ENCODE measurements at places on chromosomes 7 and 10. TPM values are rescaled to one million over a fixed set of nuclear protein-coding genes. Genes with fewer than 3 reads are reported as not detected.
A peak's percentile ranks its signal among the peaks of the same experiment; 100 is the strongest.

- H3K4me1 ChIP-seq: no peaks in the 10 kb centered on the region
- H3K27me3 ChIP-seq: no peaks in the 10 kb centered on the region
Measured at GRCh38 chr10:80718024-80718423, 180.3 kb downstream of the SH2D4B start.

- no peak overlapping the region for H3K27ac ChIP-seq
- no peak overlapping the region for H3K4me3 ChIP-seq
- no peaks in the 10 kb centered on the region for H3K36me3 ChIP-seq
- no peaks in the 10 kb centered on the region for H3K27me3 ChIP-seq
- DNase-seq: no peak
Measured at GRCh38 chr10:70317272-70317942, 33.6 kb upstream of the NPFFR1 start.

Gene PTPRZ1
- 74.2 TPM for total RNA-seq

Gene CALY
- total RNA-seq: 2.9 TPM

DNA sequence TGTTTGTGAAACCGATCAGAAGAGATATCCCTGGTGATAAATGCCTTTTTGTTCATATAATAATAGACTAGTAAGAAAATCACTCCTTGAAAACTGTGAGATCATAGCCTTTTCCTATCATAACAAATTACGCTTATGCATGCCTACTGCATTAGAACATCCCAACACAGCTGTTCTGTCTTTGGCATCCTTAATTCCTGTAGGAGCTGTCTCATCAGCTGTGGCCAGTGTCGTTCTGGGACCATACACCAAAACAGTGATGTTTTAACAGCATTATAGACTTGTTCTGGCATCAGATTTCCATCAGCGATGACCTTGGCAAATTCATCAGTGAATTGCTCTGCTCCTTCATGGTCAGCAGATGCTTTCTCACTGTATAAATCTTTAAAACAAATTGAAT is 423.6 kb upstream of the LRGUK start:
- no peak overlapping the region for H3K27ac ChIP-seq
- no peak for DNase-seq
- H3K36me3 ChIP-seq: no peaks in the 10 kb centered on the region

Gene NKX1-2
- total RNA-seq: 15.3 TPM

DNA sequence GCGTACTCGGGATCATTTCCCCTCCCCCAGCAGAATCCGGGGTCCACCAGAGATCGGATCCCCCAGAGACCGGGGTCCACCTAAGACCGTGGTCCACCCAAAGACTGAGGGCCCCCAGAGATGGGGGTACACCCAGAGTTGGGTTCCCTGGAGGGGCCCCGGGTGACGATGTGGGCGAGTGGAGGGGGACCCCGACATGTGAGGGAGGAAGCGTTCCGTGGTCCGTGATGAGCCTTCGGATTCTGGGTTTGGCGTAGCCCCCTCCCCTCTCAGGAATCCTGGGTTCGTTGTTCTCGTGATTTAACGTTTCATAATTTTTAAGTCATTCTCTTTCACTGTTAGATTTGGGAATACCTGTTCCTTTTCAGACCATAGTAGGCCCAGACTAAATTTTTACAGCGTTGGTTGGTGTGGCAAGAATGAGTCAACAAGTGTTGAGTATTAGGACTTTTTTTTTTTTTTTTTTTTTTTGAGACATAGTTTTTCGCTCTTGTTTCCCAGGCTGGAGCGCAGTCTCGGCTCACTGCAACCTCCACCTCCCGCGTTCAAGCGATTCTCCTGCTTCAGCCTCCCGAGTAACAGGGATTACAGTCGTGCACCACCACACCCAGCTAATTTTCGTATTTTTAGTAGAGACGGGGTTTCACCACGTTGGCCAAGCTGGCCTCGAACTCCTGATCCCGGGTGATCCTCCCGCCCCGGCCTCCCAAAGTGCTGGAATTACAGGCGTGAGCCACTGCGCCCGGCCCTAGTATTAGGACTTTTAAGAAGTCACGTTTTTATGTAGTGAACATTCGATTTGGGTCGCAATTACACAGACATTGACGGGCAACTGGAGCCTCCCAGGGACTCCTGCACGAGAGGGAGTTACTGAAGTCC is 672 bp downstream of the GTPBP4 start:
- H3K27ac ChIP-seq: no peak overlapping the region
- H3K36me3 ChIP-seq: peaks cover 44% of the 10 kb centered on the region
- H3K27me3 ChIP-seq: no peaks in the 10 kb centered on the region
- no peaks in the 10 kb centered on the region for H3K4me1 ChIP-seq
- peak overlapping the region; percentile 95 for H3K4me3 ChIP-seq
- DNase-seq: peak; percentile 14

Gene PRKAG2
- 12.3 TPM for total RNA-seq

GRCh38 chr10:132918617-132919373 is 23.6 kb downstream of the CFAP46 start:
- no peak overlapping the region for H3K27ac ChIP-seq
- no peak overlapping the region for H3K4me3 ChIP-seq
- H3K36me3 ChIP-seq: no peaks in the 10 kb centered on the region
- no peak for DNase-seq
- no peaks in the 10 kb centered on the region for H3K4me1 ChIP-seq

DNA sequence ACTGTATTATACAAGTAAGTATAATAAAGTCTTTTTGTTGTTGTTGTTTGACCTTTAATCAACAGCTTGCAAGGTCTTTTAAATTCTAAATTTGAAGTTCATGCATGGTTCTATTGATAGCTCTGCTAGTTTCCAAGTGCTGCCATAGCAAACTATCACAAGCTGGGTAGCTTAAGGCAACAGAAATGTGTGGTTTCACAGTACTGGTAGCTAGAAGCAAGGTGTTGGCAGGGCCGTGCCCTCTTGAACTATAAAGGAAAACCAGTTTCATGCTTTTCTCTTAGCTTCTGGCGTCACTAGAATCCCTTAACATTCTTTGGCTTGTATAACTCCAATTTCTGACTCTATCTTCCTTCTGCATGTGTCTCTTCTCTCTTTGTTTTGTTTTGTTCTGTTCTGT is 1021.9 kb upstream of the AUTS2 start:
- DNase-seq: no peak
- no peak overlapping the region for H3K4me3 ChIP-seq
- no peaks in the 10 kb centered on the region for H3K36me3 ChIP-seq
- H3K27ac ChIP-seq: no peak overlapping the region
- no peaks in the 10 kb centered on the region for H3K27me3 ChIP-seq

DNA sequence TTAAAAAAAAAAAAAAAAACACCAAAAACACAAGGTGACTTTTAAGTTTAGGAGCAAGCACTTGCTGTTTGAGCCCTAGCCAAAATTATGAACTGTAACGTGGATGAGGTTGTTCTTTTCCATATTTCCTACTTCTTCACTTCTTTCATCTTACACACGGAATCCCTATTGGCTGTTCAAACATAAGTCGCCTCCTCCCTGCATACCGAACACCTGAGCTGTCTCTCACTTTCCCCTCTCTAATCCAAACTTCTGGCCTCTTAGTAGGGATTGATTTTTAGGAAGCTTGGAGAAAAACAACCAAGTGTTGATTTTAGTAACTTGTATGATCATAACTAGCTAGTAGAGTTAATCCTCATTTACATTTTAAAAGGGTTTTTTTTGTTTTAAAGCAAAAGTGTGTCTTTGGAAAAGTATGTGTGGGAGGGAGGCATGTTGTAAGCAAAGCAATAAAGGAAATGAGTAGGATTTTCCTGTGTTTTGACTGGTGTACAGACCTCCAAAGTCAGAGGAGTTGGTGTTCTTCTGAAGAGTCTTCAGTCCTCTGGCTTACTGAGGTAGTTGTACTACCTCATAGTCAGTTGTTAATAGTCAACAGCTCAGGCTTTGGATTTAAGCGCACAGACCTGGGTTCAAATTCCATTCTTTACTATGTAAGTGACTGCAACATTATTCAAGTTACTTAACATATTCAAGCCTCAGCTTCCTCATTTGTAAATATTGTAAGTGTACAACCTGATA is 39.3 kb downstream of the RABGEF1 start:
- DNase-seq: no peak
- no peak overlapping the region for H3K27ac ChIP-seq
- H3K4me1 ChIP-seq: no peaks in the 10 kb centered on the region
- H3K36me3 ChIP-seq: peaks cover 44% of the 10 kb centered on the region
- no peaks in the 10 kb centered on the region for H3K27me3 ChIP-seq
- no peak overlapping the region for H3K4me3 ChIP-seq

DNA sequence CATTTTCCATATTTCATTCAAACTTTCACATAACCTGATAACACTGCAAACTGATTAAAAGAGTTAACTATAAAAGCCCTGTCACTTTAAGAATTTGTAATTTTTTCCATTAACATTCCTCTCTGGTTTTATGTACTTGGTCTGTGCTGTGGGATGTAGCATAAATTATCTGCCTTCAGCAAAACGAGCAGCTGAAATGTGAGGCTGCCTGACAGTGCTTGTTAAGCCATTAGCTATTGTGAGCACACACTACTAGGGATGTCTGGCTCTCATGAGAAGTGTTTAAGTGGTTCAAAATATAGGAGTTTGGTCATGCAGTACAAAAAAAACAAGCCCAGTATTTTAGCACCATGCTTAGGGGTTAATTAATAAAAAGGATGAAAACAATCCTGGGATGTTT is 63.0 kb downstream of the HOXA1 start:
- H3K36me3 ChIP-seq: no peaks in the 10 kb centered on the region
- no peaks in the 10 kb centered on the region for H3K4me1 ChIP-seq
- no peak overlapping the region for H3K4me3 ChIP-seq
- no peak for DNase-seq

GRCh38 chr10:114629824-114630730 is 28.0 kb downstream of the ABLIM1 start:
- DNase-seq: no peak
- H3K4me3 ChIP-seq: no peak overlapping the region
- H3K36me3 ChIP-seq: no peaks in the 10 kb centered on the region

DNA sequence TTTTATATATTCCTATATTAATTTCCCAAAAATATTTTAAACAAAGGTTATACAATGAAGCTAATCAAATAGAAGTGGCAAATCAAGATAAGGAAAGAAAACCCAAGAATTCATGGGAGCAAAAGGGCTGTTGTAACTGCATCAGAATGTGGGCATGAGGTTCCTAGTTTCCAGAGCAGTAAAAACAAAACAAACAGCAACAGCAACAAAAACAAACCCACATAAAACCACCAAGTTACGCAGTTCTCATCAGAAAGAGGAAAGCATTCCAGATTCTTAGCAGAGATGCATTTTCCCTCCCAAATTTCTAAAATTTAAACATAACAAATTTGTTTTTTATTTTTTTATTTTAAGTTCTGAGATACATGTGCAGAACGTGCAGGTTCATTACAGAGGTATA is 34.8 kb upstream of the MSMB start:
- H3K4me1 ChIP-seq: no peaks in the 10 kb centered on the region
- no peak for DNase-seq
- no peaks in the 10 kb centered on the region for H3K36me3 ChIP-seq
- H3K27ac ChIP-seq: no peak overlapping the region
- no peak overlapping the region for H3K4me3 ChIP-seq

DNA sequence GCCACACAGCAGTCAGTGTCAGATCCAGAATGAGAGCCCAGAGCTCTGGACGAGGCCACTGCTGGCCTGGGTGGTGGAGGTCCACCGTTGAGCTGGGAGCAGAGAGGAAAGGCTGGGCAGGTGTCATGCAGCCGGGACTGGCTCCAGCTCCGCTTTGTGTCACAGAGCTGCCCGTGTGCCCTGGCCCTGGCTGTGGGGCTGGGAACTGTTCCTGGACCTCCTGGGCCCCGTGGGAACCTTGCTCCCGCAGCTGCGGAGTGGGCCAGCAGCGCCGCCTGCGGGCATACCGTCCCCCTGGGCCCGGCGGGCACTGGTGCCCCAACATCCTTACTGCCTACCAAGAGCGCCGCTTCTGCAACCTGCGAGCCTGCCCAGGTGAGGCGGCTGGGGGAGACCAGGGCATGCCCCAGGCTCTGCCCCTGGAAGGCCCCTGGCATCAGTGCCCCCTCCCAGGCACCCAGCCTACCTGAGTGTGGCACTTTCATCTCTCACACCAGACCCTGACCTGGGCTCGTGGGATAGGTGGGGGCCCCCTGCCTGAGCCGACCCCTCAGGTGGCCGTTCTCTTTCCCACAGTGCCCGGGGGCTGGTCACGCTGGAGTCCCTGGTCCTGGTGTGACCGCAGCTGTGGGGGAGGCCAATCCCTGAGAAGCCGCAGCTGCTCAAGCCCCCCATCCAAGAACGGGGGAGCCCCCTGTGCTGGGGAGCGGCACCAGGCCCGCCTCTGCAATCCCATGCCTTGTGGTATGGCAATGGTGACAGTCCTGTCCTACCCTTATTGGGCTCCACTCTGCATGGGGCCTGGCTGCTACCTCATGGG is 18.8 kb upstream of the ZNF862 start:
- H3K36me3 ChIP-seq: peaks cover 4% of the 10 kb centered on the region
- no peaks in the 10 kb centered on the region for H3K27me3 ChIP-seq
- DNase-seq: no peak
- no peak overlapping the region for H3K4me3 ChIP-seq
